Astrocyte of the cerebellum (primary cell): ENCODE measurements at places on chromosomes 13 and 19.

GRCh38 chr13:94692030-94692429 lies 20.3 kb downstream of the SOX21 start:
- no peak for DNase-seq

DNA sequence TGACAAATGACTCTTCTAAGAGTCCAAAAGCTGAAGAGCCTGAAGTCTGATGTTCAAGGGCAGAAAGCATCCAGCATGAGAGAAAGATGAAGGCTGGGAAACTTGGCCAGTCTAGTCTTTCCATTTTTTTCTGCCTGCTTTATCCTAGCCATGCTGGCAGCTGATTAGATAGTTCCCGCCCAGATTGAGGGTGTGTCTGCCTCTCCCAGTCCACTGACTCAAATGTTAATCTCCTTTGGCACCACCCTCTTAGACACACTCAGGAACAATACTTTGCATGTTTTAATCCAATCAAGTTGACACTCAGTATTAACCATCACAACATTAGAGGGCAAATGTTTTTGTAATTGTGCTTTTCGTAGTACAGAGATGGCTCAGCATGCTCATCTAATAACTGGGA lies 267.5 kb upstream of the KLHL1 start:
- no peak for DNase-seq

- no peak for DNase-seq
These were observed 888 bp downstream of the NOTCH3 start for GRCh38 chr19:15199661-15200552.

DNA sequence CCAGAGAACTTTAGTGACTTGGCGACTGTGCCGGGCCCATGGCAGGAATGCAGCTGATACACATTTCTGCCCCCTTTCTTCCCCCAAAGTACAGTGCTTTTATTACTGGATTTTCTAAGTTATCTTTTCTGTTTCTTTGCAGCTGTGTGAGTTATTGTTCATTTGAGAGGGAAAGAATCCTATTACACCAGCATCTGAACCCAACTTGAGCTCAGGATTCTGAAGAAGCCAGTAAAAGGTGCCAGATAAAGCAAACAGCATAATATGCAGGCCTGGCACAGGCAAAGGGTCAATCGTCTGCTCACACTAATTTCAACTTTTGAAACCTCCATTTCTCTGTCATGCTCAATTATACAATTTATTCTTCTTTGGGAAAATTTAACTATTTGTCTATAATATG lies 93.9 kb downstream of the DOCK9 start:
- DNase-seq = no peak

DNA sequence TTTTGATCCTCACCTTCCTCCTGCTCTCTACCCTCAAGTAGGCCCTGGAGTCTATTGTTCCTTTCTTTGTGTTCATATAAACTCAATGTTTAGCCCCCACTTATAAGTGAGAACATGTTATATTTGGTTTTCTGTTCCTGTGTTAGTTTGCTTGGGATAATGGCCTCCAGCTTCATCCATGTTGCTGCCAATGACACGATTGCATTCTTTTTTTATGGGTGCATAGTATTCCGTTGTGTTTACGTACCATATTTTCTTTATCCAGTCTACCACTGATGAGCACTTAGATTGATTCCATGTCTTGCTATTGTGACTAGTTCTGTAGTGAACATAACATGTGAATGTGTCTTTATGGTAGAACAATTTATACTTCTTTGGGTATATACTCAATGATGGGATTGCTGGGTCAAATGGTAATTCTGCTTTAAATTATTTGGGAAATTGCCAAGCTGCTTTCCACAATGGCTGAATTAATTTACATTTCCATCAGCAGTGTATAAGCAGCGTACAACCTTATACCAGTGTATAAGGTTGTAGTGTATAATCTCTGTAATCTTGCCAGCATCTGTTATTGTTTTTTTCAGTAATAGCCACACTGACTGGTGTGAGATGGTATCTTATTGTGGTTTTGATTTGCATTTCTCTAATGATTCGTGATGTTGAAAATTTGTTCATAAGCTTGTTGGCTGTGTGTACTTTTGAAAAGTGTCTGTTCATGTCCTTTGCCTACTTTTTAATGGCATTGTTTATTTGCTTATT lies 288.9 kb downstream of the KCNRG start:
- DNase-seq = no peak

DNA sequence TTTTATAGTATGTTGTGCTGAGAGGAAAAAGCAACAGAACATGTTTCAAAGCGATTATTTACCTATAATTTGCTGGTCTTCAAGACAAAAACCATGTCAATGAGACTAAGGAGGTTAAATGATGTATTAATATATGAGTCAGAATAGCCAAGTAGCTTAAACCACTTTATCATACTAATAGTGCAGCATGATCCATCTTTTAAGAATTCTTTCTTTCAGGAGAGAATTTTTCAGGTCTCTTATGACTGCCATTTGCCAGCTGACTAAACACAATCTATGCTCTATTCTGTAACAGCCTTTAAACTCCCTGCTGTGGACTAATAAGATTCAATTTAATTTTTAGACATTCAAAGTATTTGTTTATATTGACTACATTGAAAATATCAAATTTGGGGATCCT lies 93.7 kb downstream of the TRPC4 start:
- DNase-seq = peak; percentile 5

DNA sequence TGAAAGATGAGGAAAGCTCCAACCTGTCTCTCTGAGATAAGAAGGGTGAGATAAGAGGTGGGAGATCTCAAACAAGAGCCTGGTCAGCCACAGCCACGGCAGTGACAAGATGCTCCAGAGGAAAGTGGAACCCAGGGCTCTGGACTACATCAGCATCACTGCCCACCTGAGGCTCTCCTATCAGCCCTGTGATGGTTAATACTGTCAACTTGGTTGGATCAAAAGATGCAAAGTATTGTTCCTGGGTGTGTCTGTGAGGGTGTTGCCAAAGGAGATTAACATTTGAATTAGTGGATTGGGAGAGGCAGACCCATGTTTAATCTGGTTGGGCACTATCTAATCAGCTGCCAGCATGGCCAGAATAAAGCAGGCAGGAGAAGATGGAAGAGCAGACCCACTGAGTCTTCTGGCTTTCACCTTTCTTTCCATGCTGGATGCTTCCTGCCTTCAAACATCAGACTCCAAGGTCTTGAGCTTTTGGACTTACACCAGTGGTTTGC lies 476.6 kb upstream of the NBEA start:
- no peak for DNase-seq

DNA sequence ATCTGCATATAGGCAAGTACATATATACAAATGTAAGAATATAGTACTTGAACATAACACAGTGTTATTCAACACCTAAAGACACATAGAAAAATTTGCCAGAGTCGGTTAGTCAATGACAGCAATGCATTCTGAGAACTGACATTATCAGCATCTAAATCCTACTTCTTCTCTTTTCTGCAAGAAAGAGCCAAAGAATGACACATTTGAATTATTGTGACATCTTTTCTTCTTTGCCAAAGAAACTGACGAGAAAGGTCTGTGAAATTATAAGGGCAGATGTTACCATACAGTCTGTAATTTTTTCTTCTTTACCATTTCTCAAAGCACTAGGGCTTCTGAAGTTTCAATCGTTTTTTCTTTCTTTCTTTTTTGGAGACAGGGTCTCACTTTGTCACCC lies 350.9 kb upstream of the NBEA start:
- no peak for DNase-seq

DNA sequence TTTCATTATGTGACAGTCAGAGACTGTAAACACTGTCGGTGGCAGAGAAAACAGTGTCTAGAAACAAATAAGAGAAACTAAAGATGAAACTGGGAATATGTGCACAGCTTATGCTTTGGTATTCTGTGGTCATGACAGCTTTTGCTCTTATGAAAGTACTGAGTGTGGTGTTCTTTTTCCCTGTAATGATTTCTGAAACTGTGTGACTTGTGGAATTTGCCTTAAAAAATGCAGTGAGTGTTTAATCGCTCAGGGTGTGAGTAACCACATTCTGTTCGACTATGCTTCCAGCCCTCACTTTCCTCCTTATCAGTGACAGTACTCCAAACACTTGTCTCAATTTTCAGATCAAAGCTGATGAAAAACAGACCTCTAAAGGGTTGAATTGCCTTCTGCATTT lies 66.9 kb upstream of the DIAPH3 start:
- no peak for DNase-seq

DNA sequence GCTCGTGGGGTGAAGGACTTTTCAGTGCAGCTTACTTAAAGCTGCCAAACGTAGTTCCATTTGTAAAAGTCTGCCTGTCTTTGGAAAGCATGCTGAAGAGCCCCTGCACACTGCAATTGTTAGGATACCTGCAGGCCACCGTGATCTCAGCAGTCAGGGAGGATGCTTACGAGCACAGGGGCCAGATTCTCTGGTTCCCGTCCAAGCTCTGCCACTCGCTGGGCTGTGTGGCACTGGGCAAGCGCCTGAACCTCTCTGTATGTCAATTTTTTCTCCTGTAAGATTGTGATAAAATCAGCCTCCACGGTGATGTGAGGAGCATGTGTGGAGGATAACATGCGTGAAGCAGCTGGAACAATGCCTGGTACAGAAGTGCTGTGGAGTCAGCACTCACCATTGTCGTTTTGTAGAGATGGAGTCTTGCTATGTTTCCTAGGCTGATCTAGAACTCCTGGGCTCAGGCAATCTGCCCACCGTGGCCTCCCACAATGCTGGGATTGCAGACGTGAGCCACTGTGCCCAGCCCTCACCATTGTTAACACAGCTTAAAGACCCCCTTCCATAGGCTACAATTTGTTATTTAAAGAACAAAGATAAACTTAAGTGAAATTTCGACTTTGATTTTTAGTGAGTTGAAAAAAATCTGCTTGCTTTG lies 3.5 kb downstream of the ADPRHL1 start:
- DNase-seq = peak; percentile 28

- no peak for DNase-seq
These were observed 89.2 kb downstream of the DHRS12 start for GRCh38 chr13:51714663-51715168.

GRCh38 chr13:41456768-41457588 lies at the start of gene RGCC:
Gene RGCC (plus strand): TSS chr13:41457550. CDS start chr13:41457708, 158 bp downstream.
- no peak for DNase-seq

GRCh38 chr13:113116206-113116800 lies 6.3 kb upstream of the F10 start:
- DNase-seq = no peak

- no peak for DNase-seq
These were observed 3.7 kb downstream of the ZNF772 start for GRCh38 chr19:57473646-57474045.

DNA sequence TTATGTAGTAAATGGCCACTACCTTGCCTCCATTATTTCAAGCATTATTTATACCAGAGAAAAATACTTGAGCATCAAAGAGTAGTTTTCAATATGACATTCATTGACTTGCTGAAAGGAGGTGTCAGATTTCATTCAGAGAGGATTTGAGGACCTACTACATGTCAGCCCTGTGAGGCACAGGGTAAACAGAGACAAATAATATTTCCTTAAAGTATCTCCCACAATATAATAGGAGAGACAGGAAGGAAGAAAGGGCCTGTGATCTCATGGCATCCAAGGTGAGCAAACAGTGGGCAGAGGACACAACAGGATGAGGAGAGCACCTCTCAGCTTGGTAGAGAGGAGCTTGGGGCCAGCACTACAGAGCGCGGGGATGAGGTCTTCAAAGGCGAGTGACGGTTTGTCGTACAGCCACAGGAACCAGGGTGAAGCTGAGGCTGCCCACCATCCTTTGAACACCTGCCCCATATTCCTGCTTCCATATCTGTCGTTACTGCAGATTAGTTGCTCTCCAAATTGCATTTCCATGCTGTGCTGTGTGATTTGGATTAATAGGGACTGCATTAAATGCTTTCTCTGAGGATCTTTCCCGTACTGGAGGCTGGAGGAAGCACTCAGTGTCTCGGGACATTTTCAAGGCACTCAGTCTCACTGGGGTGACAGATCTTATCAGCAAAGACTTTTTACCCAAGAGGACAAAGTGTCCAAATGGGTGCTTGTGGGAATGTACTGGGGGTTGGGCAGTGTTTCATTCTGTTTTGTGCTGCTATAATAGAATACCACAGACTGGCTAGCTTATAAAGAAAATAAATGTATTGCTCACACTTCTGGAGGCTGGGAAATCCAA lies 59.2 kb downstream of the GJA3 start:
- DNase-seq = no peak

- no peak for DNase-seq
These were observed 496 bp downstream of the ZNF574 start for GRCh38 chr19:42076380-42076944.

DNA sequence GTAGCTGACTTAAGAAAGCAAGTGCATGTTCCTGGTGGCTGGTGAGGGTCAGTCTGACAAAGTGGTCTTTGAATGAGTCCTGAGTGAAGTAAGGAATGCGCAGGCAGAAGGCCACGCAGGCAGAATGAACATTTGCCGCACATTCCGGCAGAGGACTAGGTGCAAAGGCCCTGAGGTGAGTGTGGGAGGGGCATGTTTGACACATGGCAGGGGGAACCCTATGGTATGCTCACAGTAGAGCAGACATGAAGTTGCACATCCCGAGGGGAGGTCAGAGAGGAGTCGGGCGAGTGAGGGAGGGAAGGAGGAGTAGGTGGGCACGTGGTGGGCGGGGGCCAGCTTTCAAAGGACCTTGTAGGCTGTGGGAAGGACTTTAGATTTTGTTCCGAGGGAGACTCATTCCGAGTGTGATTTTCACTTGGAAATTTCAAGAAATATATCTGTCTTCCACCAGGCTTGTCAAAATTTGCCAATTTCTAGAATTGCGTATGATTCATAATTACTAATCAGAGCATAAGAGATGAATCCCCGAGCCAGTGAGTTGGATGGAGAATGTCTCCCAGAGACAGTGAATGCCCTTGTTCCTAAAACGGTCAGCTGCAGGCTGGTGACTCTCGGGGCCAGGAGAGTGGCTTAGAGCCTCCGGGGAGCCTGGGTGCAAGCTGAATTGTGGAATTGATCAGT lies 40.3 kb downstream of the ERICH6B start:
- no peak for DNase-seq

DNA sequence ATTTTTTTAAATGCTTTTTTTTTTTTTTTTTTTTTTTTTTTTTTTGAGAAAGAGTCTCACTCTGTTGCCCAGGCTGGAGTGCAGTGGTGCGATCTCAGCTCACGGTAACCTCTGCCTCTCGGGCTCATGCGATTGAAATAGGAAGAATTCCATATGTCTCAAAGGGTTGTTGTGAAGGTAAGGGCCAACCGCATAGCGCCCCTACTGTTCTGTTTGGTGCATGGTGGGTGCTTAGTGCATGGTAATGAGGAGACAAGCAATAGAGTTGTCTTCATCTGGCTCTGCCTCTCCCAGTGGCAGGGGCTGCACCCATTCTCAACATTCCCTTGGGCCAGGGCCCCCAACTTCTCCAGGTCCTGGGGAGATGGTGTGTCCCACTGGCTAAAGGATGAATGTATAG lies 68.7 kb downstream of the RASL11A start:
- no peak for DNase-seq

- peak; percentile 91 for DNase-seq
These were observed 390.5 kb upstream of the HTR2A start for GRCh38 chr13:47287291-47287751.

DNA sequence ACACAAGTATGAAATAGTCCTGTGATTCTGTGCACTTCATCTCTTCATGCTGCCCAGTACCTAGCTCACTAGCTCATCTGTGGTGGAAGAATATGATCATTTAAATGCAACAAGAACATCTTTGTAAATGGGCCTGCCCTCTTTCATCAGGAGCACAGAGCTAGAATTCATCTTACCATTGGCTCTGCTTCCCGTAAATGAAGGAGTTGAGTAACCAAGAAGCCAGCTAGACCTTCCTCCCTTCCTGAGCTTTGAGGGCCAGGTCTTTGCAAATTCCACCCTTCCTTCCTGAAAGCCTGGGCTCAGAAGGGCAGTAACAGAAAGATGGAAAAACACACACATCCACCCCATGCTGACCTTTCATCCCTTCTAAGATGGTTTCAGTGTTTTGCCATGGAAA lies 82.0 kb downstream of the FRY start:
- DNase-seq = no peak
